ENCODE measurements at places on chromosomes 5 and 9.

- DNase-seq: no peak
Observed at GRCh38 chr9:73026375-73026774, 73.5 kb upstream of the ALDH1A1 start.

DNA sequence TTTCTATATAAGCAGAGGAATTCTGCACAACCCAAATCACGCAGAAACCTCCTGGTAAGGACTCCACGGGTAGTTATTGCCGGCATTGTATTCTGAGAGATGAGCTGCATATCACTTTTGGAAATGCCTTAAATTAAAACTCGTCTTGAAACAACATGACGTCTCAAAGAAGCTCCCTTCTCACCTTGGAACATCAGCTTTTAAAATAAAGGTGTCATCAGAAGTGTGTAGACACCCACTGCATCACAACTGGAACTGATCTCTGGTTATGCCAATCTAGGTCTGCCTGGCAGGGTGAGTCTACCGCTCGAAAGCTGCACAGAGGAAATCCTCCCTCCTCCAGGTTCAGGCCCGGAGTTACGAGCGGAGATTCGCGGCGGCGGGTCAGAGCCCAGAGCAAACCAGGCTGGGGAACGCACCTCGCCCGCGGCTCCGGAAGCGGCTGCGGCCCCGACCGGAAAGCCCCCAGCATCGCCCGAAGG is 974 bp upstream of the SLC12A2 start:
- DNase-seq: no peak

DNA sequence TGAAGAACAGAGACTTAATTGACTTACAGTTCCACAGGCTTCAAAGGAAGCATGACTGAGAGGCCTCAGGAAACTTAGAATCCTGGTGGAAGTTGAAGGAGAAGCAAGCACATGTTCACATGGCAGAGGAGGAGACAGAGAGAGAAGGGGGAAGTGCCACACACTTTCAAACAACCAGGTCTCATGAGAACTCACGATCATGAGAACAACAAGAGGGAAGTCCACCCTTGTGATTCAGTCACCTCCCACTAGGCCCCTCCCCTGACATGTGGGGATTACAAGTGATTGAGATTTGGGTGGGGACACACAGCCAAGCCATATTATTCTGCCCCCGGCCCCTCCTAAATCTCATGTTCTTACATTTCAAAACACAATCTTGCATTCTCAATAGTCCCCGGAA is 19.5 kb downstream of the NR3C1 start:
- no peak for DNase-seq

GRCh38 chr5:64773533-64773932 is 4.8 kb downstream of the CWC27 start:
- DNase-seq: no peak

GRCh38 chr5:139797856-139798510 is 2.4 kb downstream of the PSD2 start:
- DNase-seq: no peak

GRCh38 chr9:34690983-34691935 is at the start of gene CCL19:
CCL19 (minus strand) TSS chr9:34691276; CDS start chr9:34691139, 137 bp downstream.
- no peak for DNase-seq

DNA sequence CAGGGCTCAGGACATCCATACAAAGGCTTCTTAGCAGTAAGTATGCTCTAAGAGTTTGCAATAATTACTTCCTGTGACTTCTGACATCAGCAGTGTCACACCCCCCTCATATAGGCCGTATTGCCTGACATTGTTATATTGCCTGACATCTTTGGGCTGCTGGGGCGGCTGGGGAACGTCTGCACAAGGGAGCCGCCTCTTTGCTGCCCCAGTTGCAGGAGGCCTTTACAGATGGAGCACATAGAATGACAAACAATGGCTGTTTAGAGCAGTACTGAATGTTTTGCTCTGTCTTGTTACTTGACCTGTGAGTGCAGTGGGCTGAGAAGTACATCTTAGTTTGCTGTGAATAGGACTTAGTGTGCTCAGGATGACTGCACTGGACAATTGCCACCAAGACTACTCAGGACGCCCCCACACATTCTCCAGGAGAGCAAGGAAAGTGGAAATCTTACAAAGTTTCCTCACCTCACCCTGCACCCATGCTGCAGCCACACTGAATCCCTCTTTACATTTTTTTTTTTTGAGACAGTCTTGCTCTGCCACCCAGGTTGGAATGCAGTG is 65.4 kb upstream of the SPOCK1 start:
- no peak for DNase-seq

DNA sequence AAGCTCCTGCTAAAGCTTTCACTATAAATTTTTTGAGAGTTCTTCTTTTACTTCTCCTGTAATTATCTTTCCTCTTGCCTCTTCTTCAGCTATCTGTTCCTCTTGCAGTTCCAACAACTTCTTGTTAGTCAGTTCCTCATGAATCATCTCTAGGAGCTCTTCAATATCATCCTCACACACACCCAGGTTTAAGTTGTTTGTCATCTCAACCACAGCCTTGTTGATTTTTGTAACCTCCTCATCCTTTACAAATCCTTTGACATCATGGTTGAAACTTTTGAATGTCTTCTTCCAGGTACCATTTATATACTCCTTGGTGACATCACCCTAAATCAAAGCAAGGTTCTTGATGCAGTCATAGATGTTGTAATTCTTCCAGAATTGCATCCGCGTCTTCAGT is 106.3 kb upstream of the MAMDC2 start:
- no peak for DNase-seq

GRCh38 chr5:72651109-72651508 is 143.9 kb upstream of the ZNF366 start:
- no peak for DNase-seq

GRCh38 chr9:133421615-133422542 is at the start of gene ADAMTS13:
ADAMTS13 (plus strand) TSS chr9:133422367; CDS start chr9:133422444, 77 bp downstream.
- no peak for DNase-seq

GRCh38 chr5:112931473-112931872 is 9.4 kb upstream of the REEP5 start:
- no peak for DNase-seq

DNA sequence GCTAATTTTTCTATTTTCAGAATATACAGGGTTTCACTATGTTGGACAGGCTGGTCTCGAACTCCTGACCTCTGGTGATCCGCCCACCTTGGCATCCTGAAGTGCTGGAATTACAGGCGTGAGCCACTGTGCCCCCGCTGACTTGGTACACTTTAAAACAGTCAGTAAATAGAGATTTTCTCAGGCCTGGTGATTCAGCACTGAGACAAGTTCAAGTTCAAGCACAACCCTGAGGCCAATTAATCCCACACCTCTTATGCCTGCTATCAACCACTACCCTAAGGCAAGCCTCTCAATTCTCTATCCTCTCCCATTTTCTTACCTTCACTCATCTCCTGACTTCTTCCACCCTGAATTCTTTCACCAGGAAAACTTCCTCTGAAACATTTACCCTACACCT is 18.9 kb downstream of the MUSK start:
- DNase-seq: no peak

DNA sequence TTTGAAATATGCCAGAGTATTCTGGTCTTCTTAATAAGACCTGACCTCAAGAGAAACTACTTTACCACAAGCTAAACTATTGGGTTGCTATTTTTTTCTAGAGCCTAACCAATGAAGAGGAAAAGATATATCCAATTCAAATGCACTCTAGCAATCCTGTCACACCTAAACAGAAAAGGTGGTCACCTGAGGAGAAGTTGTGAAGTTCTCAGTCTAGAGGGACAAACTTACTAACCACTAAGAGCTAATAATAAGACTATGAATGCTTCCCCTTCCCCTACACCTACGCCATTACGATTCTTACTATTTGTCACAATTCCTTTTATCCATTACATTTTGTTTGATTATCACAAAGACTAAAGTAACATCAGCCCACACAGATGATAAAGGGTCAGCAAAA is 29.7 kb downstream of the RLN2 start:
- DNase-seq: no peak

DNA sequence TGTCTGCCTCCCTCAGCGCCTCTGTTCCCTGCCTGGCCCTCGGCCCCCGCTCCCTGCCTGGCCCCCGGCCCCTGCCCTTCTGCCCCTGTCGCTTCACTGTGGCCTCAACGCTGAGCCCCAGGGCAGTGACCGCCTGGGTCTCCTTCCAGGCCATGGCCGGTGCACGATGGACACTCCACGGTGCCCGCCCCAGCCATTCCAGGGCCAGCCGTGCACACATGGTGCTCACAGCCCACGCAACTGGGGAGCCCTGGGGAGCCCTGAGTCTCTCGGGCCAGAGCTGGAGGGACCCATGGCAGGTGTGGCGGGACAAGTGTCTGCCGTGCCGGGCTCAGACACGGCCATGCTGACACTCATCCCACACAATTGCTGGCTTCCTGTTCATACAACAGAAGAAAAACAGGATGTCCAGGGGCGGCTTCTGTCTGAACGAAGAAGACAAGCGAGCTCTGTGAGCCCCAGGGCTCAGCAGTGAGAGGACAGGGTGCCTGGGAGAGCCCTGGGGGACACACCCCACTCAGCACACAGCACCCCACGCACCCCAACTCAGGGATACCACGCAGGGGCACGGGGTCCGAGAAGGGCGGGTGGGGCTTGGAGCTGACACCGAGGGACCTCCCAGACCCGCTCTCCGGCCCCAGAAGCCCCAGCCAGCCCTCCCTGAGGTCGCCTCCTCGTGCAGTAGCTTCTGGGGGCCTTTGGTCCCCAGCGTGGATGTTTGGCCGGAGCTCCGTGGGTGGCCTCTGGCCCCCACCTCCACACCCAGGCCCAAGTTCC is 35.7 kb downstream of the EXD3 start:
- no peak for DNase-seq

GRCh38 chr9:20507431-20507830 is 114.9 kb downstream of the MLLT3 start:
- DNase-seq: no peak

DNA sequence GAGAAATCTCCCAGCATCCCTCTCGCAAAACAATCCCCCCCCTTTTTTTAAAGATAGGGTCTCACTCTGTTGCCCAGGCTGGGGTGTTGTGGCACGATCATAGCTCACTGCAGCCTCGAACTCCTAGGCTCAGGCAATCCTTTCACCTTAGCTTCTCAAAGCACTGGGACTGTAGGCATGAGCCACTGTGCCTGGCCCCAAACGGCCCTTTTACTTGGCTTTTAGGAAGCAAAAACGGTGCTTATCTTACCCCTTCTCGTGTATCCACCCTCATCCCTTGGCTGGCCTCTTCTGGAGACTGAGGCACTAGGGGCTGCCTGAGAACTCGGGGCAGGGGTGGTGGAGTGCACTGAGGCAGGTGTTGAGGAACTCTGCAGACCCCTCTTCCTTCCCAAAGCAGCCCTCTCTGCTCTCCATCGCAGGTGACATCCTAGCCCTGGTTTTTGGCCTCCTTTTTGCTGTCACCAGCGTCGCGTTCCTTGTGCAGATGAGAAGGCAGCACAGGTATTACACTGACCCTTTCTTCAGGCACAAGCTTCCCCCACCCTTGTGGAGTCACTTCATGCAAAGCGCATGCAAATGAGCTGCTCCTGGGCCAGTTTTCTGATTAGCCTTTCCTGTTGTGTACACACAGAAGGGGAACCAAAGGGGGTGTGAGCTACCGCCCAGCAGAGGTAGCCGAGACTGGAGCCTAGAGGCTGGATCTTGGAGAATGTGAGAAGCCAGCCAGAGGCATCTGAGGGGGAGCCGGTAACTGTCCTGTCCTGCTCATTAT is 6.8 kb downstream of the CA9 start:
- DNase-seq: no peak

DNA sequence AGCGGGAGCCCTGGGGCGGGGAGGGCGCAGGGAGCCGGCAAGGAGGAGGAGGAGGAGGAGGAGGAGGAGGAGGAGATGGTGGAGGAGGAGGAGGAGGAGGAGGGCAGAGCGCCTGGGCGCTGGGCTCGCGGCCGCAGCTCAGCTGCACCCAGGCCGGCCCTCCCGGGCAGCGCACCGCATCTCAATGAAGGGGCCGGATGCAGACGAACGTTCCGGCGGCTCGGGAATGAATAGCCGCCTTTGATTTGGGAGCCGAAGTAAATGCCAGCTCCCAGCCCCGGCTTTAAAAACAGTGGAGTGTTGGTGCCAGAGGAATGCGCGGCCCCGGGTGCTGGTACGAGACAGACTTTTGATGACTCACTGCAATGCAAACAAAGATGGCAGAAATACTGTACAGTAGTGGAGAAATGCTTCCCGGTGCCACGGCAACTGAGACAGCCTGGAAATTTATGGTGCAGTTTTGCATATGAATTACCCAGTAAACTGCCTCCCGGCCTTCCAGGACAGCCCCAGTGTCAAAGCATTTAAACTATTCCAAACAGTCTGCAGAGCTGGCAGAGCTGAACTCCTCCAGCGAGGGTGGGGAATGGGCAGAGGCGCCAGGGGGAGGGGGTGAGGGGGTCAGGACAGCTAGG is 43.1 kb downstream of the NACC2 start:
- DNase-seq: peak; percentile 91

DNA sequence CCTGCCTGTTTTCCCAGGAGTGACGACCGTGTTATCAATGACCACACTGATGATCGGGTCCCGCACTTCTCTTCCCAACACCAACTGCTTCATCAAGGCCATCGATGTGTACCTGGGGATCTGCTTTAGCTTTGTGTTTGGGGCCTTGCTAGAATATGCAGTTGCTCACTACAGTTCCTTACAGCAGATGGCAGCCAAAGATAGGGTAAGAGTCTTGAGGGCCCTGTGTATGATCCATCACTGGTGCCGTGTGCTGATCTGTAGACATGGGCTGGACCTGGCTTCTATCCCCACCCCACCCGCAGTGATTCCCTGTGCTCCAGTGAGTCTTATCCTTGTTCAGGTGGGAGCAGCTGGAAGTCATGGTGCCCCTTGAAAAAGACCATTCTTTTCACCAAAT is 26.0 kb downstream of the GABRP start:
- DNase-seq: no peak

GRCh38 chr9:101028346-101029314 is at the start of gene PLPPR1:
PLPPR1 (plus strand) TSS chr9:101028727.
- peak; percentile 13 for DNase-seq

GRCh38 chr9:123997665-123998277 is 13.8 kb upstream of the LHX2 start:
- no peak for DNase-seq

DNA sequence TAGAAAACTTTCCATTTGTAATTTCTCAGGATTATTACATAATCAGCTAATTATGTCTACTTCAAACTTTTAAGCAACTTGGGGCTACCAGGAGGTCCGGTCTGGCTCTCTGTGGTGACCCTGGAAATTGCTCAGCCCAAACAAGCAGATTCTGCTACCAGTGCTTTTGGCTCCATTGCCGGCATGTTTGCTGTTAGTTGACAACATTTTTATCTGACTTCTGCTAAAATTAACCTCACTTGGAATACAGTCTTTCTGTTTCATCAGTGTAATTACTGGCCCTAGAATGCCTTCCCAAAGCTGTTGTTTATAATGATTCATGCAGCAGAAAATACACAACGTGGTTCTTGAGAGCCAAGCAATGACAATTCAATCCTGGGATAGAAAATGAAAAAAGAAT is 38.5 kb upstream of the FAM81B start:
- DNase-seq: no peak

GRCh38 chr9:4667681-4668080 is 1.4 kb upstream of the SPATA6L start:
- DNase-seq: no peak
